GM12864 (cell line): ENCODE measurements at places on chromosomes 7 and 10.

DNA sequence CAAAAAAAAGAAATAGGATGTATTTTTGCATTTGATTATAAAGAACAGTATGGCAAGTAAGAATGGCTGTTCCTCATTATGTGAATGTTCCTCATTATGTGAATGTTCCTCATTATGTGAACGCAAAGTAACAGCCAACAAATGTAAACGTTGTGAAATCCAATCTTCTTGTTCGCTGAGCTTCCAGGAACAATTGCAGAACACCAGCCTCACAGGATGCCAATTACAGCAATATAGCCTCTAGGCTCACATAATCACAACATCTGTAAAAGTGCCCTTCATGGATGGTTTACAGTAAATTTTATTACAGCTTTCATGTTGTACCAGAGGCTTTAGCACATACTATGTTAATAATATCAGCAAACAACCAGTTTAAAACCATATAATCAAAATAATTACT lies 71.6 kb downstream of the THSD7A start:
- DNase-seq = no peak

DNA sequence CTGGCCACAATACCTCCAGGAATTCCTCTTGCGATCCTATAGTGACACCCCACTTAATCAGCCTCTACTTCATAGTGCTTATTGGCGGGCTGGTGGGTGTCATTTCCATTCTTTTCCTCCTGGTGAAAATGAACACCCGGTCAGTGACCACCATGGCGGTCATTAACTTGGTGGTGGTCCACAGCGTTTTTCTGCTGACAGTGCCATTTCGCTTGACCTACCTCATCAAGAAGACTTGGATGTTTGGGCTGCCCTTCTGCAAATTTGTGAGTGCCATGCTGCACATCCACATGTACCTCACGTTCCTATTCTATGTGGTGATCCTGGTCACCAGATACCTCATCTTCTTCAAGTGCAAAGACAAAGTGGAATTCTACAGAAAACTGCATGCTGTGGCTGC lies 56.8 kb downstream of the GPR141 start:
- DNase-seq = no peak

DNA sequence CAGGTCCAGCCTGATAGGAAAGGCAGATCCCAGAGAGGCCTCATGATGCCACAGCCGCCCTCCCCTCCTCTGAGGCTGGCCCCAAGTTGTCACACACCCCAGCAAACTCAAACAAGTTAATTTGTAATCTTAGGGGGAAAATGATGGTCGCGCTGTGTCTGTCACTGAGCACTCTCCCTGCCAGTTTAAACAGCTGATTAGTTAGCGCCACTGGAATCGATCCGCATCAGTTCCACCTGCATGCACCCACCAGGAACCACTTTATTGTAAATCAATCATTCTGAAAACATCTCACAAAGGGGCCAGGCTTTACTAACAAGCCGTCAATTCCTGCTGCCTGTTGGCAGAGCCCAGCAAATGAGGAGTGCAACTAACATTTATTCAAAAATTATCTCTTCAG lies 870.9 kb downstream of the KCNMA1 start:
- no peak for DNase-seq

GRCh38 chr7:27277628-27278027 lies 35.0 kb downstream of the EVX1 start:
- no peak for DNase-seq

- DNase-seq = no peak
Observed at GRCh38 chr10:131311661-131312477, at the start of gene TCERG1L. TCERG1L (minus strand) TSS chr10:131311721; CDS start chr10:131311635, 86 bp downstream.

DNA sequence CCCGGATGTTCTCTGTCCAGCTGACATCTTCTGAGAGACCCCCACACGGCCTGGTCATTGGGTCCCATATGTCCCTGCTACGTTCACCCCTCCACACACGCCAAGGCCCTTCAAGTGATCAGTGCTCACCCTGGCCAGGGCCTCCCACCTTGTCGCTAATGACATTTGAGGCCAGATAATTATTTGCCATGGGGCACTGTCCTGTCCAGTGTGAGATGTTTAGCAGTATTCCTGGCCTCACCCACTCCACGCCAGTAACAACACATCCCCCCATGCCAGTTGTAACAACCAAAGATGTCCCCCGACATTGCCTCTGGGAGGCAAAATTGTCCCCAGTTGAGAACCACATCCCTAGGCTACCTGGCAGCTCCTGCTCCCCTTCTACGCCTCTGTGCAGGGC lies 49.9 kb upstream of the NANOS1 start:
- DNase-seq = no peak

GRCh38 chr7:50531928-50532327 lies 33.3 kb downstream of the DDC start:
- DNase-seq = no peak

GRCh38 chr7:80017101-80017698 lies 117.4 kb upstream of the GNAI1 start:
- no peak for DNase-seq

DNA sequence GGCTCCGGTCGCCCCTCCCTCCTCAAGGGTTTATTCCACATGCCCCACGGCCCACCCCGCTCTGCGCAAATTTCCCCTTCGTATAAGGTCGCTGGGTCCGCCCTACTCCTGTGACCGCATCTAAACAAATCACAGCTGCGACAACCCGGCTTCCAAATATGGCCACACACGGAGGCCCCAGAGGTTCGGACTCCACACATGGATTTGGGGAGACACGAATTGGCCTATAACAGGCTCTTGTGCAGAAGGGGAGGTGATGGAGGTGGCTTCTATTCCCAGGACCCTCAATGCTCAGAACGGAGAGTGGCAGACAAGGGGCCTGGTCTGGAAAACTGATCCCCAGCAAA lies 90.1 kb downstream of the FOXL3 start:
- DNase-seq = no peak
